ENCODE measurements at places on chromosomes 13 and 19.

DNA sequence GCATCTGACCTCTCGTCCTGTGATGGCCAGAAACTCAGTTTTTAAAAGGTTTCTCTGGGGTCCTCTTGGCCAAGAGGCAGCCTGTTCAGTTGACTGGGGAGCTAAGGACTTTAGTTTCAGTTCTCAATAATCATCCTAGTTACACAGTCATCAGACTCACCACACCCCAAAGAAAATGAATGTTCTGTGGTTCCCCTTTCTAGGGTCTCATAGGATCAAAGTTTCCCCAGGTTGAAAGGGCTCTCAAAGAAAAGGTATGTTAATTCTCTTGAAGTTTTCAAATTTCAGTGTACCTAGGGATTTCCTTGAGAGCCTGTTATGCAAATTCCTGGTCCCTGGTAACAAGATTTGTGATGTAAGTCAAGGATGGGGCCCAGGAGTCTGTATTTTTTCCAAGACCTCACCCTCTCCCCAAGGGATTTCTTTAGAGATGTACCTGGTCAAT, 94.9 kb downstream of the FAM216B start:
- no peak for DNase-seq

DNA sequence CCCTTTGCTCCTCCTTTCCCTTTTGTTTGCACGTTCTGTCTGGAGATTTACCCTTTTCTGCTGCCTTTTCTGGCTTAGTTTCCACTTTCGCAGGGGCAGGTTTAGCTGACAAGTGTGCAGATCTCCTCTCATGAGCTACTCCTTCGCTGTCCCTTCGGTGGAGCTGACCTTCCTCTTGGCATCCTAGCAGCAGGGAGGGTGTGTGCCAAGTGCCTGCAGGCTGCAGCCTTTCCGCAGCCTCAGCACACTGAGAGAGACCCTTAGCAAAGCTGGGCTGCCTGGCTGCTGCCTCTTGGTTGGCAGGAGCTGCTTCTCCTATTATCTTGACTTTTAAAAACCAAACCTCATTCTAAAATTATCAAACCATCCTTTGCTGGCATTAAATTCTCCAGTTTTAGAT, 132.5 kb downstream of the DNAJC3 start:
- no peak for DNase-seq

DNA sequence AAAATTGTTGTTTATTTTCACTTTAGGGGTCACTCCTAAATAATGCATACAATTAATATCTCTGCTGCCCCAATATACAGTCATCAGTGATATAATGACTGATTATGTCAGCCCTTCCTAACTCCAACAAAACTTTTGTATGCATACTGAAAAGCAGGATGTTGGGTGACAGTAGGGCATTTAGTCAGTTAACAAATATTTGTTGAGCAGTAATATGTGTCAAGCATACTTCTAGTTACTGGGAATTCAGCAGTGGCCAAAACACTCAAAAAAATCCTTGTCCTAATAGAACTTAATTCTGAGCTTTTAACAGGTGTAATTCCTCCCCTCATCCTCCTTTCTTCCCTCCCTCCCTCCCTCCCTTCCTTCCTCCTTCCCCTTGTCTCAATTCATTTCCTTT, 560.7 kb upstream of the KLHL1 start:
- no peak for DNase-seq

DNA sequence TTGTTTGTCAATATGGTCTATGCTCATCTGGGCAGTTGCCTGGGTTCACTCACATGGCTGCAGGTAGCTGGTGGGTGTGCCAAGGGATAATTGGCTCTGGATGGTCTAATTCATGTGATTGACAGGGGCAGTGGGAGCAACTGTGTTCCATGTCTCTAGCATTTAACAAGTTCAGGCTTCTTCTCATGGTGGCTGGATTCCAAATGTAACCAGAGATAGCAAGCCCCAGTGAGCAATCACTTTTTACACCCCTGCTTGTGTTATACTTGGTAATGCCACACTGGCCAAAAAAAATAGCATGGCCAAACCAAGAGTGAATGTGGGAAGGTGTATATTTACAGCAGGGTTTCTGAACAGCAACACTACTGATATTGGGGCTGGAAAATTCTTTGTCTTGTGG, 89.6 kb upstream of the TNFSF11 start:
- no peak for DNase-seq

GRCh38 chr19:1270213-1270853, 1.2 kb downstream of the CIRBP start:
- no peak for DNase-seq

GRCh38 chr19:5205937-5206750, 134.5 kb downstream of the PTPRS start:
- DNase-seq = no peak

DNA sequence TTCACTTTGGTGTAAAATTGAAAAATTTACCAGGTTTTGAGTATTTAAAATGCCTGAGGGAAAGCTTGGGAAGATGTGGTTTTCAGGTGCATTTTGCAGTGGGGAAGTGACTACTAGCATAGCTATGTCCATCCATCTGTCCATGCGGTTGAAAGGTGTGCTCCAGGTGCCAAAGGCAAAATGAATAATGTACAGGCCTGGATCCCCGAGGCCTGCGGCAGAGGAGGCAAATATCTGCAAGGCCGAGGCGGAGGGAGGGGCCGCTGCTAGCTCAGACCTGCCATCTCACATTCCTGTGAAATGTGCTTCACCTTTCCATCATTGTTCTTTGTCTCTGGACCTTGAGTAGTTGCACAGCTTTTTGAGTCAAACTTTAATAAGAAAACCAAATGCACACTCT, 65.5 kb downstream of the ERCC5 start:
- no peak for DNase-seq

DNA sequence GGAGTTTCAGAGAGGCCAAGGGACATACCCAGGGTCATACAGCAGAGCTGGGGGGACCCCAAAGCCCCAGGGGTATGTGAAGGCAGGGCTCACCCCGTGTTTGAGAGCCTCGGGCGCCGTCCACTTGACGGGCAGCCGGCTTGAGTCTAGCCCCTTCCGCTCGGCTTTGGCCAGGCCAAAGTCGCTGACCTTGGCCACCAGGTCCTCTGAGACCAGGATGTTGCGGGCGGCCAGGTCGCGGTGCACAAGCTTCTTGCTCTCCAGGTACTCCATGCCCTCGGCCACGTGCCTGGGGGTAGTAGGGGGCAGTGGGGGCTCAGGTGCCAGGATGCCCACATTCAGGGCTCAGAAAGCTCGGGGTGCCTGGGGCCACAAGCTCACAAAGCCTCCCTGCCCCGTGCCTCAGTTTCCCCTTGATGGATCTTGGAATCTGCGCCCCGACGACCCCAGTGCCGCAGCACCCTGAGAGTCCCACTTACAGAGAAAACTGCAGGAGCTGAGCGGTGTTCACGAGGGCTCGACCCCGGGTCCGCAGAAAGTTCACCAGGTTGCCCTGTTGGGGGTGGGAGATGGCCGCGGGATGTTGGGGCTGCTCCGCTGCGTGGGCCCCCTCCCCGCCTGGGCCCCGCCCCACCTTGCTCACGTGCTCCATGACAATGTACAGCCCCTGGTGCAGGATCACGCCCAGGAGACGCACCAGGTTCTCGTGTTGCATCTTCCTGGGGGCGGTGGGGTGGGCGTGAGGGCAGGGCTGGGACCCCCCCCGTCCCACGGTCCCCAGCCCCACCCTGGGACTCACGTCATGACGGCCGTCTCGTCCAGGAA, 7.1 kb downstream of the MATK start:
- no peak for DNase-seq

DNA sequence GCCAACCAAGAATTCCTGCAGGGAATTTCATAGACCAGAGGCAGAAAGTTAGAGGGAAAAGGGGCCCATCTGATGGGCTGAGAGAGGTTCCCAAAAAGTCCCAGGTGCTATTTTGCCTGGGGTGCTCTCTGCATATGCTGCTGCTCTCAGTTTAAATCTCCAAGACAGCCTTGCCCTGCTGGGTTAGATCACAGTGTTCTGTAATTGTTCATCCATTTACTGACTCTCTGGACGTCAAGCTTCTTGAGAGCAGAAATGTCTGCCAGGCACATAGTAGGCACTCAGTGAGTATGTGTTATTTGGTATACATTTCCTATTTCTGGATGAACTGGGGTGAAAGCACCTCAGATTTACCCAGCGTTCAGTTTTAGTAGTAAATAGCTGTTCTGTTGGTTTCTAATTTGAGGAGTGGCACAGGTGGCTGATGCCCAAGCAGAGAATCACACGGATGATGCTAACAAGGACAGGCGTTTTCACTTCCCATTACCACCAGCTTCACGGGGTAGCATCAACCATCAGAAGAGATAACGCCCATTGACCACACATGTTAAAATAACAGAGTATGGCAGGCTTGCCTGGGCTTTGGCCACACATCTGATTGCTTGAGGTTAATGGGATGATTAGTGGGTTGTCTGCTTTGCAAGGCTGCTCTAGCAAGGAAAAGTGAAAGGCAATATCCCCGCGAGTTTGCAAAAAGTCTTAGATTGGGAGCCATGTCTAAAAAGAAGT, 161.1 kb downstream of the SLC7A1 start:
- DNase-seq = no peak

DNA sequence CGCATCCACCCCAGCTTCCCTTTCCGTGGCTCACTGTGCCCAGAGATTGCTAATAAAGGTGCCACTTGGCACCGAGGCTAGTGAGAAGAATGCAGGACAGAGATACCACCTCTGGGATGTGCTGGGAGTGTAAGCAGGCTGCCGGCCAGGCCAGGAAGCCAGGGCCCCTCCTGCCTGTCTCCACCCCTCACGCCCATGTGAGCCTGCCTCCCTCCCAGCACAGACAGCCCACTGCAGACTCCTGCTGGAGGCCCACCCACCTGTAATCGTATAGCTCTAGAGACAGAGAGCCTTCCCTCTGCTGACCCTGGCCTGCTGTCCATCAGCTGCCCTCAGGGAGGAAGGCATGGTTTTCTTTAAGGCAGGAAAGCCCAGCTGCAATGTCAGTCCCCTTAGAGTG, 13.9 kb downstream of the VSTM2B start:
- DNase-seq = no peak

DNA sequence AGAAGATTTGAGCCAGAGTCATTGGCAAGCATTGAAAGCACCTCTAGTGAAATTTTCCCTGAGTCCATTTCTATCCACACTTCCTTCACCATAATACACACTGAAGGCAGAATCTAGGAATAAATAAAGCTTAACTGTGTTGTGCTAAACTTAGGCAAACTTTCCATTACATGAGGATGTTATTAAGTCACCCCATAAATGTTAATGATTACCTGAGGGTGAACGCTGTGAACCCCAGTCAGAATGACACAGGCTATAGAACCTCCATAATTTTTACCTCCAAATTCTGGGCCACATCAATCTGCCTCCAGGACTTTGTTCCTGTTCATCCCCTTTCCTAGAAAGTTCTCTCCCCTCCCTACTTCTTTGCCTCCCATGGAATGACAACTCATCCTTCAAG, 71.0 kb downstream of the RAP2A start:
- DNase-seq = no peak

Measured in anterior cingulate cortex (tissue), 58 donors.